D341Med (cell line): ENCODE measurements at places on chromosomes 3 and 15.

DNA sequence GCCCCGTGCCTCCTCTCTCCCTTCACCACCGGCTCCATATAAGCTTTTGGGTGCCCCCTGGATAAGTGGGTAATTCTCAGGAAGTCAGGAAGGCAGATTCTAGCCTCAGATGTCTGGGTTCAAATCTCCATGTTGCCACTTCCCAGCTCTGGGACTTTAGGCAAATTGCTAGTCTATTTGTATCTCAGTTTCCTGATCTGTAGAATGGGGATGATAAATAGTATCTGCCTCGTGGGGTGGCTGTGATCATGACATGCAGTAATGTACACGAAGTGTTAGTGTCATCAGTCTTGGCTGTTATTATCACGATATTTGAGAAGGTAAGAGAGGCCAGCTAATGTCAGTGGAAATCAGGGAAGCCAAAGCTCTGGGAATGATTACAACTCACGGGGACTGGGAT is 43.3 kb downstream of the MUC4 start:
- no peak for DNase-seq

DNA sequence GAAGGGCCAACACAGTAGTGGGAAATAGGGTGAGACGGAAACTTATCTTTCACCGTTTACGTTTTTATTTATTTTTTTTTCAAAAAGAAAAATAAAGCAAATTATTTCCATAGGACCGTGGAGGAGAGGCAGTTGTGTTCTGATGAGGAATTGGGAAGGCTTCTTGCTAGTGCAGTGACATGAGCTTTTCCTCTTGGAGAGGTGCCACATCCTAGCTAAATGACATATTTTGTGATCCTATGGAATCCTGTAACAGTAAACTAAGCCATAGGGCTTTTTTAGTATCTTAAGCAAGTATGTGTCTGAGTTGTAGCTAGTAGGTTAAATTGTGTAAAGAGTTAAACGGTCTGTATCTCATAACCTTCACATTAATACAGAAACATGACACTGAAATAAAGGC is 609.9 kb downstream of the RBMS3 start:
- DNase-seq, result no peak

DNA sequence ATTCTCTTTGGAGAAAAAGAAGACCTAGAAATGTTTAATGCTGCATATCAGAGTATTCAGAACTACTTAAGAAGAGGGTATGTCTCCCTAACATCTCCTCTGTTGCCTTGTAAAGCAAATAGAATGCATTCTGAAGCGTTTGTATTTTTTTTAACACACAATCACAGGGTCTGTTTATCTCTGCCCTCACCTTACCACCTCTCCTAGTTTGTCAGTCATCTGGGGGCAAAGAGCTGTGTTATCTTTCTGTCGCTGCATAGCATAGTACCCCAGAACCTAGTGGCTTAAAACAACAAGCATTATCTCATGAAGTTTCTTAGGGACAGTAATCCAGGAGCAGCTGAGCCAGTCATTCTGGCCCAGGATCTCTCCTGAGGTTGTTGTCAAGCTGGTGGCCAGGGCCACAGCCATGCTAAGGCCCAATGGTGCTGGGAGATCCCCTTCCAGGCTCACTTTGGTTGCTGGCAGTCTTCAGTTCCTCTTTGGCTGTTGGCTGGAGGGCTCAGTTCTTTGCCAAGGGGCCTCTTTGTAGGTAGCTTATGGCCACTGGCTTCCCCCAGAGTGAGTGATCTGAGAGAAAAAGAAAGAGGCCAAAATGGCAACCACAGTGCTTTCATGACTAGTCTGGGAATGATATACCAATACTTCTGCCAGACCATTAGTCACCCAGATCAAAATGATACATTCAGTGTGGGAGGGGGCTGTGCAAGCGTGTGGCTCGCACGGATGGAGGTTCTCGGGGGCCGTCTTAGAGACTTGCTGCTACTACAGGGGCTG is 17.8 kb downstream of the EDEM1 start:
- no peak for DNase-seq

DNA sequence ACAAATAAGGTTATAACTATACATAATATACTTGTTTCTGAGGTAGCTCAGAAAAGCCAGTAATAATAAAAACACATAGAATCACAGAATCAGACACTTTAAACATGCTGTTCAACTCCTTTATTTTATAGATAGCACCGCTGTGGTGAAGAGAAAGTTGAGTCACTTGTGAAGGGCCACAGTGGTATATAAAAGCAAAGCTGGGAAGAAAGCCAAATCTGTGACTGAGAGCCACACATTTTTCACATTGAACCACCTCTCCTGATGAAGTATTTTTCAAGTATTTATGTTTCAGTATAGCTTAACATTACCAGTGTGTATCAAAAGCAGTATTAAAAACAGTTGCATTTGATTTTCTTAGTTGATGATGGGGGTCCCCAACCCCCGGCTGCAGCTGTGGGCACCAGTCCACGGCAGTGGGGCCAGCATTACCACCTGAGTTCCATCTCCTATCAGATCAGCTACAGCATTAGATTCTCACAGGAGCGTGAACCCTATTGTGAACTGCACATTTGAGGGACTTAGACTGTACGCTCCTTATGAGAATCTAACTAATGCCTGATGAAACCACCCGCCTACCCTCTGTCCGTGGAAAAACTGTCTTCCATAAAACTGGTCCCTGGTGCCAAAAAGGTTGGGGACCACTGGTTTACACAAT is 46.2 kb downstream of the TBL1XR1 start:
- DNase-seq, result peak; percentile 19

- no peak for DNase-seq
Measured at GRCh38 chr3:158159714-158160113, 49.8 kb downstream of the RSRC1 start.

GRCh38 chr15:72774696-72775383 is 8.7 kb downstream of the ADPGK start:
- no peak for DNase-seq

DNA sequence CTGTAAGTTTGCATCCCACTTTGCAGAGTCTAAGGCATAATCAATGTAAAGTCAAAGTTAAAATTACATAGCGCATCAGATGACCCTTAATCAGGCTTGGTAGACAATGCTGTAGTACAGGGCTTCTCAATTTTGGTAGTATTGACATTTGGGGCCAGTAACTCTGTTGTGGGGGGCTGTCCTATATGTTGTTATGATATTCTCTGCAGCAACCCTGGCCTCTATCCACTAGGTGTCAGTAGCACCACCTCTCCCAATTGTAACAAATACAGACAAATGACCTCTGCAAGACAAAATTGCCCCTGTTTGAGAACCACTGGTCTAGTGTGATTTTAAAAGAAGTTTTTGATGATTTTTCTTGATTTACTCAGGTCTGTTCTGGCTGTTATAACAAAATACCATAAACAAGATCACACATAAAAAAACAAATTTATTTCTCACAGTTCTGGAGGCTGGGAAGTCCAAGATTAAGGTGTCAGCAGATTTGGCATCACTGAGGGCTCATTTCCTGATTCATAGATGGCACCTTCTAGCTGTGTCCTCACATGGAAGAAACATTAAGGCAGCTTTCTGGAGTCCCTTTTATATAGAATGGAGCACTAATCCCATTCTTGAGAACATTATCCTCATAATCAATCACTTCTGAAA is 37.6 kb upstream of the SLC9A9 start:
- DNase-seq, result peak; percentile 57

DNA sequence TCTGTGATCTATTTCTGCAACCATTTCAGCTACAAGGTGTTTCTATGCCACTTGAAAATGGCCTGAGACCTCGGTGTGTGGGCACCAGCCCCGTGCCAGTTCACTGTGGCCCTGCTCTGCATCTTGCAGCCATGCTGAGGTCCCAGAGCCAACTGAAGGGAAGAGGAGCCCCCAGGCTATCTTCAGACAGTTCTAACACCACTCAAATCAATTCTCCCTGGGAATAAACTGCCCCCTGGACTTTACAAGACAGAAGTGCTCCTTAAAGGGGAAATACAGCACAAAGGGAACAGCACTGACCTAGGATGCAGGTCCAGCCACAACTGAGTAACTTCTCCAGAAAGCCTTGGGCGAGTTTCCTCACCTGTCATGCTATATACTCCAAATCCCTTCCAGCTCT is 3.9 kb downstream of the XXYLT1 start:
- DNase-seq, result no peak

GRCh38 chr3:16604887-16605602 is at the start of gene DAZL:
DAZL (minus strand) TSS chr3:16605423; CDS start chr3:16605205, 218 bp downstream.
- no peak for DNase-seq

DNA sequence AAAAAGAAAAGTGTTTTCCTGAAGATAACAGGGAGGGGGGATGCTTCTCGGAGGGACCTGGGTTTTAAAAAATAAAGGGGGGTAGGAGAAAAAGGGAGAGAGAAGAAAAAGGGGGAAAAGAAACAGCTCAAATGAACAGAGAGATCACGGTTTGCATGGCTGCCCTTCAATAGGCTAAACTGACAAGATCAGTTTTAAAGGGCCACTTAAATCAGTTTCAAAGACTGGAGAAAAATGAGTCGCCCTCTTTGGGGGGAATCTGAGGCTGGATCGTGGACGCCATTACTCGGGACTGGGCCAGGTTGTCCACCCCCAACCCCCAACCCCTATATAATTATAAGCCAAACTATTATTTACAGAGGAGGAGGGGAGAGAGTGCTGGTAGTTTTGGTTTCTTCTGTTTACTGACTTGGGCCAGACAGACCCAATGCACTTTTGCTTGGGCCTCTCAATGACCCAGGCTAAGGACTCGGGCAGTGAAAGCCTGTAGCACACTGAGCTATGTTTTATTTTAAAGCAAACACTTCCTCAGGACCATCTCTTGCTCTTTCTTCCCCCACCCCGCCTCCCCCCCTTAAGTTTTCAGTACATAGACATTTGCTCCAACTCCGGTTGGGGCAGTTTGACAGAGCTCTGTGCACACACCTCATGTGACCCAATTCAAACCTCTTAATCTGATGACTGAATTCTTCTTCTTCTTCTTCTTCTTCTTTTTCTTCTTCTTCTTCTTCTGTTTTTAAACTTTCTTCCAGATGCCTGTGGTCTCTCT is 6.3 kb downstream of the NR2F2 start:
- no peak for DNase-seq

- peak; percentile 14 for DNase-seq
Measured at GRCh38 chr15:68312701-68313204, 35.2 kb downstream of the FEM1B start.

GRCh38 chr3:100913870-100914648 is 79.2 kb downstream of the ABI3BP start:
- DNase-seq, result no peak
